Activated T-cell treated with anti-CD3 and anti-CD28 coated beads for 24 hours (primary cell): ENCODE measurements at places on chromosomes 7 and 10.

DNA sequence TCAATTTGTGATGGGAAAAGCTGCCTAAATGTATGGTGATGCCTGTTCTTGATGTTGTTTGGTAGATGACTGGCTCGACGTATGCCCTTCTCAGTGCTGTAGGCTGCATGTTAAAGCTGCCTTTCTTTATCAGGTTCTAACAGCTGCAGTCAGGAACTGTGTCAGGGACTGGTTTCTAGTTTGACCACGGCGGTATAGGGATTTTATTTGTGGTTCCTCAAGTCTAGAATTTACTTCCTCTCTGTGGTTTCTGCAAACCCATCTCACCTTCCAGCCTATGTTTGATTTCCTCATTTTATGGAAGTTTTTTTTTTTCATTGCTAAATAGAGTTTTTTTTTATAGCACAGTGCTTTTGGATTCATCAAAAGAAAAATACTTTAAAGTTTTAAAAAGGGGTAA is 26.5 kb downstream of the LMTK2 start:
- no peak for DNase-seq

DNA sequence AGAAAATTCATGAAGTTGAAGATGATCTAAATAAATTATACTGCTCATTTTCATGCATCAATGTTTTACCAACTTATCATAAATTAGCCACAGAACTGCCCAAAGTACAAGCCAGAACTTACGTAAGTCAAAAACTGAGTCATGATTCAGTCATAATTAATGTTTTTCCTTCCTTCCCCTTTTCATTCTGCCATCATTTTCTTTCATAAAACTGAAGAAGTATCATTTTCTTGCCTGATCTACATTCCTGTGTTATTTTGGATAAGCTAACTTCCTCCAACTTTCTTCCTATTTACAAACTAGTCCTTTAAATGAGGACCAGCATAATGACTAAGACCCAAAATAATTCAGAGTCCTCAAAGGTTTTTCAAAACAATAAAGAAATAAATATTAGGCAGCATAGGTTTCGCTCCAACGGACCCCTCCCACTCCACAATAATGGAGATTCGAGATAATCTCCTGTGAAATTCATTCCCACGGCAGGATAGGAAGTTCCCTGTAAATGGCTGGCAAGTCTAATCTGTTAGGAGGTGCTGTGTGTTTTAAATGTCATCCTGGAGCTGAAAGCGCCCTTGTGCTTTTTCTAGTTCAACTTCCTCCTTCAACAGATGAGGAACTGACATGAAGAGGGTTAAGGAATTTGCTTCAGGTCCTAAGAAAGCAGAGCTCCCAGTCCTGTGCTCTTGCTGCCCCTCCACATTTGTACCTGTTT is 218.9 kb downstream of the DOCK4 start:
- no peak for DNase-seq

DNA sequence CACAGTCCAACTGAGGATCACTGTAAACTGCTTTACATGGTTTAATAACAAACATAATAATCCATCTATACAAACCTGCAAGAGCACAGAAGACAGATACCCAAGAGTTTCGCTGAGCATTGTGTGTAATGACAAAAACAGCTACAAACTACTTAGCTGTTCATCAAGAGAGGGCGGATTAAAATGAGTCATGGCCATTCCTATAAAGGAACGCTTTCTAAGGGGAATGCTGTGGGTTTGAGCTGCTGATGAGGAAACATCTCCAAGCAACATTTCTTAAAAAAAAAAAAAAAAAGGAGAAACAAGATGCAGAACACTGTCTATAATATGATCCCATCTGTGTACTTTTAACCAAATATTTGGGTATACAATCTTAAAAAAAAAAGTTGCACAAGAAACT is 33.8 kb downstream of the VOPP1 start:
- no peak for DNase-seq

DNA sequence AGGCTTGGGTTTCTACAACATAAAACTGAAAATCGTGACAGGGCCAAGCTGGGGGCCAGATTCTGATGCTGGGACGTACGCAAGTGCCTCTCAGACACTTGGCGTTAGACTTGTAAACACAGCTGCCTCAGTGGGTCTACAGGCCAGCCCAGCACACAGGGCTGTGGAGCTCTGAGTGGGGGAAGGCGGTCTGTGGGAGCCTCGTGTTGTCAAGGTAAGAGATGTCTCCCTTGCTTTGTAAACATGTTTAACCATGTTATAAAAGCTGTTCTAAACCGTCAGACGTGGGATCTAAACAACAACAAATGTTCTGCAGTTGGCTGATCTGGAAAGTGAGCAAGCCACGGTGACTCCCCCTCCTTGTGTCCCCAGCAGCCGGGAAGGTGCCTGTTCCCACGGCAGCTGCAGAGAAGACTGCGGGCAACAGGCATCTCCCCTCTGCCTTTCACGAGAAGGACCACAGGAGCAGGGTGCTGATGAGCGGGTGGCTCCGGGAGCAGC is 67.8 kb downstream of the ZRANB1 start:
- no peak for DNase-seq

DNA sequence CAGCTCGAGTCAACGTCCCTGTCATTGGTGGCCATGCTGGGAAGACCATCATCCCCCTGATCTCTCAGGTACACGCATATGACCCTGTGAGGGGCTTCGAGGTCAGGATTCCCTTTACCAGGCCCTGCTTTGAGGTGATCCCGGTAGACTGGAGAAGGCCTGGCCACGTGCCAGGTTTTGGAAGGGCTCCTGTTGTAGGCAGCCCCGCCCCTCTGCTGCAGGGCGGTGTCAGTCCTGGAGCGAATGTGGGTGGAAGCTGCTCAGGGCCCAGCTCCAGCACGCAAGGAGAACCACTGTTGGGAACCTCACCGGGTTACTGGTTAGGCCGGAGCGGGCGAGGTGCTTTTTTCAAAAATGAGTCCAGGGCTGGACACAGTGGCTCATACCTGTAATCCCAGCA is 15.6 kb downstream of the MDH2 start:
- no peak for DNase-seq

DNA sequence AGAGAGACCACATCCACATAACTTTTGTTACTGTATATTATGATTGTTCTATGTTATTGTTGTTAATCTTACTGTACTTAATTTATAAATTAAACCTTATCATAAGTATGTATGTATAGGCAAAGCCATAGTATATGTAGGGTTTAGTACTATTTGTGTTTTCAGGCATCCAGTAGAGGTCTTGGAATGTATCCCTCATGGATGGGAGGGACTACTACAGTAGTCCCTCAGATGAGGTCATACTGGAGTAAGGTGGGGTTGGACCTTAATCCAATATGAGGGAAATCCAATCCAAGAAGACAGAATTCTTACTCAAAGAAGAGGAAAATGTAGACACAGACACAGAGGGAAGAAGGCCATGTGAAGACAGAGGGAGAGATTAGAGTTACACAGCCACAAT is 34.1 kb upstream of the MALRD1 start:
- DNase-seq: no peak

DNA sequence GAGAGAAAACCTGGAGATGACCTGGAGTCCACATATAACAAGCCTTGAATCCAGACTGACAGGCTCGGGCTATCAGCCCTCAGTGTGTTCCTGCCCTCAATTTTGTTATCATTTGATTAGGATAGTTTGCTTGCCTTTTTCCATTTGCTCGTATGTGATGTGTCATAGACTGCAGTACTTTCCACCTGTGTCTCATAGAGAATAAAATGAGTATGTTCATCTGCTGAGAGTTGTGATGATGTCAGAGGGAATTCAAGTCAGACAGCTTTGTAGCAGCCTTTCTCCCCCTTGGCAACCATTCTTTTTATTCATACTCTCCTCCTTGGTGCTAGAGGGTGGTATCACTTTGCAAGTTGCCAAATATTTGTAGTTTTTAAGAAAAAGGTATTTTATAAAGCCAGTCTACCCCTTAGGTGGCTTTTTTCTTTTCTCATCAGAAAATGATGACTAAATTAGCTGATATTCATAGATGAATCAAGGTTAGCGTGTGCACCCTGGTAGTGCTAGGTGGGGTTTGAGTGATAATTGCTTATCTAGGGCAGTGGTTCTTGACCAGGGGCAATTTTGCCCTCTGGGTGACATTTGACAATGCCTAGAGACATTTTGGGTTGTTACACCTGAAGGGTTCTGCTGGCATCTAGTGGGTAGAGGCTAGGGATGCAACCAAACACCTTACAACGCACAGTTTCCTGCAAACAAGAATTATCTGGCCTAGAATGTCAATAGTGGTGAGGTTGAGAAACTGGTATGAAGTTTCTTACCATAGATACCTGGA is 5.4 kb downstream of the SGPL1 start:
- DNase-seq: peak; percentile 6

- no peak for DNase-seq
Measured at GRCh38 chr7:11474902-11475585, 357.0 kb downstream of the THSD7A start.

- DNase-seq: no peak
Measured at GRCh38 chr10:17237915-17238444, 9.9 kb downstream of the VIM start.

GRCh38 chr7:7761974-7762779 is 43.8 kb upstream of the RPA3 start:
- no peak for DNase-seq

GRCh38 chr7:106779877-106780276 is 85.2 kb upstream of the PIK3CG start:
- no peak for DNase-seq

DNA sequence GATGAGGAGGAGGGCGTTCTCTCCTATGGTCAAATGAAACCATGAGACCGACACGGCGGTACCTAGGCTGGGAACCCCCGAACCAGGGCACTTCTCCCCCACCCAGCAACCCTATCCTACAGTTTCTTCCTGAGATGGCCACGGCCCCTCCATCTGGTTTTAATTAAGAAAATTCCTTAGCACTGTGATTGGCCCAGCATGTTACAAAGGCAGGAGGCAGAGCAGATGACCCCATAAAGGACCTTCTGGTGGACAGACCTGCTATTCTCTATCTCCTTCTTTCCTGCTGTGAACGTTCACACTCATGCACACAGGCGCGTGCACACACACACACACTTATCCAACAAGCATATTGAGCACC is 129.4 kb downstream of the RGS10 start:
- DNase-seq: no peak

DNA sequence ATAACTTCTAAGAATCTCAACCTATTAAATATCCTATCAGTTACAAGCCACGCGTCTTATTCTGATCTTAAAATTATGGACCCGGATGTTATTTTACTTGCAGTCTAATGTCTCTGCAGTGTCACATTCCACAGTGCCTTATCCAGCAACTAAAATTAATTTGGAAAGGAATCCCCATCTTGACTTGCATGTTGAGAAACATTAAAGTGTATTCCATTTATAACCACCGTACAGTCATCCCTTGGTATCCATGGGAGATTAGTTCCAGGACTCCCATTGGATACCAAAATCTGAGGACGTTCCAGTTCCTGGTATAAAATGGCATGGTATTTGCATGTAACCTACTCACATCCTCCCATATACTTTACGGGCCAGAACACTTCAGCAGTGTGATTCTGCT is 194.7 kb downstream of the ARHGAP21 start:
- DNase-seq: no peak

DNA sequence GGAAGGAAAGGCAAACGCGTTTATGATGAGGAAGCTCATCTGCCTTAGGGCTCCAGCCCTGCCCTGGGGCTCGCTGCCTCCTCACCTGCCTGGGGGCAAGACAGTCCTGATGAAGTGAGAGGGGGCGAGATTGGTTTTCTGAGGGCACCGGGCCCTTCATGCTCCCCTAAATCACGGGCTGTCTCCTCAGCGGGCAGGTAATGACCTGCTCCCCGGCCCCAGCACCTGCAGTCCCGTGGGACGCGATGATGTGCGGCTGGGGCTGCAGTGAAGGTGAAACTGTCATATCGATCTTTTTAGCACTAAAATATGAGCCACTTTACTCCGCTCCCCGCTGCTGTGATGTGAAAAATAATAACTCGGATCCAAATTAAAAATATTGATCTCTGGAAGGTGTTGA is 120.2 kb downstream of the INPP5A start:
- no peak for DNase-seq

GRCh38 chr10:100382553-100382952 is 35.5 kb downstream of the SCD start:
- no peak for DNase-seq

DNA sequence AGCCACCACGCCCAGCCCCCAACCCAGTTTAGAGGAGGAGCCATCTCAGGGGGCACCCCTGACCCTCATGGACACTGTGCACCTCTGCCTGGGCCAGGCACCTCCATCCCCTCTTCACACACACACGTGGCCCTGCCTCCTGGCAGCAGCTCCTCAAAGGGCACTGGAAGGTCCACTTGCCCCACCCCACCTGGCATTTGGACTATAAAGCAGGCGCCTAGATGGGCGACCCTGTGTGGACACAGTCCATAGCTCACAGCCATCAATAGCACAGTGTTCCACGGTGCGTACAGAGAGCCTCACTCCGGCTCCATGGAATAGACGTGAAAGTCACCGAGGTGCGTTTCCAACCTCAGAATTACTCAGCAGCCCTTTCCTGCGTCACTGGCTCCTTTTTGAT is 41.0 kb downstream of the FKBP6 start:
- DNase-seq: no peak

- DNase-seq: no peak
Measured at GRCh38 chr7:156610601-156611000, 30.0 kb upstream of the RNF32 start.

- no peak for DNase-seq
Measured at GRCh38 chr10:3527869-3528268, 257.1 kb downstream of the KLF6 start.

DNA sequence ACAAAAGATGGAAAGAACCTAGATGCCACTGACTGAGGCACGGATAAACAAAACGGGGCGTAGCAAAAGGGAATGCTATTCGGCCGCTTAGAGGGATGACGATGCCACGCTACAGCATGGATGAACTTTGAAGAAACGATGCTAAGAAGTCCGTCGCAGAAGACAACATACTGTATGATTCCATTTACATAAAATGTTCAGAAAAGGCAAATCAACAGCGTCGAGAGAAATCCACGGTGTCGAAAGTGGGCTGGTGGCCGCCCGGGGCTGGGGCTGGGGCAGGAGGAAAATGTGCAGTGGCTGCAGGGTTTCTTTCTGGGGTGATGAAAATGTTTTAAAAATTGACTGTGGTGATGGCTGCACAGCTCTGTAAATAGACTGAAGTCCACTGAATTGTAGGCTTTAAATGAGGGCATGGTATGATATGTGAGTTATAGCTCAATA is 24.1 kb downstream of the GNA12 start:
- DNase-seq: no peak

GRCh38 chr10:44520651-44521050 is 135.8 kb upstream of the CXCL12 start:
- no peak for DNase-seq

- DNase-seq: no peak
Measured at GRCh38 chr7:43764039-43764761, 5.7 kb downstream of the BLVRA start.
